ENCODE measurements at places on chromosomes 7 and 10. TPM values are rescaled to one million over a fixed set of nuclear protein-coding genes. Genes with fewer than 3 reads are reported as not detected.
A peak's percentile ranks its signal among the peaks of the same experiment; 100 is the strongest.

GRCh38 chr10:103885617-103886016 is 30.2 kb upstream of the SH3PXD2A start:
- no peak for DNase-seq

DNA sequence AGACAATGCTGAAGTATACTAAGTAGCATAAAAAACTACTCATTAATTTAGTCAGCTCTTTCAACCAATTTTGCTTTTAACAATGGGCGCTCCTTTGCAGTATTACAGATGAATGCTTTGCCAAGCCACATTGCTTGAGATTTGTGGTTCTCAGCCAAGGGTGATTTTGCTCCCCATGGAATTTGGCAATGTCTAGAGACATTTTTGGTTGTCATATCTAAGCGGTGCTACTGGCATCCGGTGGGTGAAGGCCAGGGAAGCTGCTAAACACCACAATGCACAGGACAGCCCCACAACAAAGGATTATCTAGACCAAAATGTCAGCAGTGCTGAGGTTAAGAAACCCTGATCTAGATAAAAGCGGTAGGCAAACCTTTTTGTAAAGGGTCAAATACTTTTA is 112.0 kb downstream of the UBE2H start:
- no peak for DNase-seq

CDC14C gene
- not detected for total RNA-seq

LIPM gene
- total RNA-seq = not detected

TRIM4 gene
- total RNA-seq = 12.5 TPM

DNA sequence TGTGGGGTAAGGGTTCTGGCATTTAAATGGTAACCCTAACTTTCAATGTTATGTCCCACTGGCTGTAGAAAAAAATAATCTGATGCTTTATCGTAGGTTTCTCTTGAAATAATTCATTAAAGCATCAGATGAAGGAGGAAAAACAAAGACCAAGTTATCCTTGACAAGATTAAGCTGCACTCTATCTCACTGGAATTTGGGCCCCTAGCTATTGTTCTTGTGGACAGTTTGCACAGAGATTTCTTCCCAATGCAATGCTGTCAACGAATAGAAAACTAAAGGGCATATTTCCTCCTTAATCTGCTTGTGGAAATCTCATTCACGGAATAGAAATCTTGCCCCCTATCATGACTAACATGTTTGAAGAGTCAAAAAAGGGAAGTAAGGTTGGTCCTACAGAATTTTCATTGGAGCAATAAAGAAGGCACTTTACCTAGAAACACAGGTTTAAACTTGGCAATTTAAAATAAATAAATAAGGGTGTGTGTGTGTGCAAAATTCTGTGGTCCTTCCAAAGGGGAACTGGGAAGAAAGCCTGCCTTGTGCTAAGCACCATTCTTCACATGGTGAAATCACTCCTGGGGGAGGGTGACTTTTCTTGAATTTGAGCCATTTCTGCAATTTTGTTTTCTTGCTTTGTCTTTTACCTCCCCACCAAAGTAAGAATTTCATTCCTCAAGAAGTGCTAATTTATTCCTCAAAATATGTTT is 242.8 kb downstream of the GLI3 start:
- DNase-seq = no peak

DNA sequence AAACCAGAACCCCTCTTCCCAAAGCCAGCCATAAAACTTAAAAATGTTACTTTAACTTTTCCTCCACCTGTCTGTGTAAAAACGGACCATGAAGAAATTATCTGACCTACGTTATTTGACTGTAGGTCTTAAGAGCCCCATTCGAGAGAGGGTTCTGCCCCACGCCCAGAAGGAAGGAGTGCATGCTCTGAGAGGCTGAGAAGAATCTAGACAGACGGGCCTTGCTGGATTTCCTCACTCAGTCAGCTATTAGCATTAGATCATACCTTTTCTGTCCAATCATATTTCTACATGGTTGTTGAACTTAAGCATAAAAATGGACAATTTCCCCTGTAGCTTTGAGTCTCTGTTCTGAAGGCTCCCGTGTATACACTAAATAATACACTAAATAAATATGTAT is 38.1 kb upstream of the WDR11 start:
- no peak for DNase-seq

GRCh38 chr7:66928388-66928787 is 7.4 kb downstream of the TMEM248 start:
- DNase-seq = no peak

GRCh38 chr7:27205325-27206280 is 5.7 kb upstream of the HOXA13 start:
- no peak for DNase-seq

PLAU gene
- total RNA-seq = 504 TPM

DNA sequence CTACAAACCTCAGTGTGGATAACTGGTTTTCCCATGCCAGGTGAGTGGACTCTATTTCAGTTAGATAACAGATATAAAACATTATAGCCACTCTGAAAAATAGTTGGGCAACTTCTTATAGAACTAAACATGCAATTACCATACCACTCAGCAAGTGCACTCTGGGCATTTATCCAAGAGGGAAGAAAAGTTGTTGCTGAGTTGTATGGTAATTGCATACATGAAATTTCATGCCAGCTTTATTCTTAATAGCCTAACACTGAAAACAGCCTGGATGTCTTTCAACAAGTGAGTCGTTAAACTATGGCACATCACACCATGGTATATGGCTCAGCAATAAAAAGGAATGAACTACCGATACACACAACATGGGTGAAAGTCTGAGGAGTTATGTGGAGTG is 10.6 kb upstream of the UPP1 start:
- DNase-seq = no peak

DNA sequence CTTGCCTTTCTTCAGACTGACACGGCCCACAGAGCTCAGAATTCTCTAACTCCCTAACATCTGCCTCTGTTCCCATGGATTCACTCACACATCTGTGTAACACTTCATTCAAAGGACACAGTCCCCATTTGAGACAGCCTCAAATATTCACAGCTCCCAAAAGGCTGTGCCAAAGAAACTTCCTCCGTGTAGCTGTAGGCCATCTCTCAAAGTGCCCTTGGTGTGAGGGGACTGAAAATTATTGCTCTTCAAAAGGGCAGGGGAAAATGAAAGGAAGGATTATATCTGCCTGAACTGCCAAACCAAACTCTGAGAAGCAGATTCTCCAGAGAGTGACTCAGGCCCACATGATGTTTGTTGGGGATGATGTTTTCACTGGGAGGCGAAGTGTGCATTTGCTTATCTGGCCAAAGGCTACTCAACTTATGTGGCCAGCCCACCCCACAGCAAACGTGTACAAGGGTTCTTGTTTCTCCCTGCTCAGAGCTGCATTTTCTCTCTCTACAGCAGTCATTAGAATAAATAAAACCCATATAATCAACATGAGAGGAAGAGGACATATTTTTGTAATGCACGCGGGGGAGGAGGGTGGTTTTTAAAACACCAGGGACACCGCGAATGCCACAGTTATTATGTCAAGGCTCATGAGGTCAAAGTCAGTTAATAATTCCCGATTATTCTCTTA is 302.4 kb upstream of the NFE2L3 start:
- peak; percentile 78 for DNase-seq

DNA sequence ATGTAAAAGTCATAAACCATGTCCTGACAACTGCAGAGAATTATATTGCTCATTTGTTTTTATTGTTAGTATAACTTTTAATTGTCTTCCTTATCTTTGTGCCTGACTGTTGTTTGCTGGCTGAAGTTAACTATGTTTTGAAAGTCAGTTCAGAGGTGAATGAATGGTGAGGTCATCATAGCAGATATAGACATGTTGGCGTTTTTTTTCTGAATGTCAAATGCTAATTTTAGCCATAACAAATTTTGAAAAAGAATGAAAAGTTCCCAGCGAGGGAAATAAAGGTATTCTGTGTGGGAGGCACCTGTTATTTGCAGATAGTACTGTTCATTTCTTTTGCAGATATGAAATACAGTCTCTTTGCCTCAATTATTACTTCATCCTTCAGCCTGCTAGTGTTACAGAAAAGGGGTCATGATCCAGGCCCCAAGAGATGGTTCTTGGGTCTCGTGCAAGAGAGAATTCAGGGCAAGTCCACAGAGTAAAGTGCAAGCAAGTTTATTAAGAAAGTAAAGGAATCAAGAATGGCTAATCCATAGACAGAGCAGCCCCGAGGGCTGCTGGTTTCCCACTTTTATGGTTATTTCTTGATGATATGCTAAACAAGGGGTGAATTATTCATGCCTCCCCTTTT is 96.5 kb downstream of the CAMK1D start:
- DNase-seq = no peak

- DNase-seq = no peak
These were observed 33.7 kb downstream of the RAB18 start for GRCh38 chr10:27537787-27538186.

- DNase-seq = no peak
These were observed 204.7 kb downstream of the USP6NL start for GRCh38 chr10:11406746-11407145.

TUBB8 gene
- not detected for total RNA-seq
